Stimulated activated CD4-positive, alpha-beta T cell treated with anti-CD3 and anti-CD28 coated beads, Interleukin-4, amount 100 ng/mL, for 24 hours (primary cell): ENCODE measurements at places on chromosomes 4 and X.

DNA sequence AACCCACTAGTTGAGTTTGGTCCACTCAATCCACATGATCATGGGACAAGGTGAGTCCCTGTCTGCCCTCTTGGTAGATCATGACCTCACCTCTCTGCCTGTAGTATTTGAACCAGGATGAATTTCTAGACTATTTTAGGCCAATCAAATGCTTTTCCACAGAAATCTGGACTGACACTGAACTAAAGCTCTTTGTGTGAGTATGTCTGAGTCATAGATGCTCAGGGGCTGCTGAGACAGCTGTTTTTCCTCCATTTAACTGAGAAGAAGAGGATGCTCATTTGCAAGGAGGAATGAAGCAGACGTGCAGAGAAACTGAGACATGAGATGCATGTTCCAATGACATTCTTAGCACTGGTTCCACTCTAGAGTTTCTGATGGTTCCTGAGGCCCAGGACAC lies 77.3 kb upstream of the TMEM47 start:
- no peak for DNase-seq

DNA sequence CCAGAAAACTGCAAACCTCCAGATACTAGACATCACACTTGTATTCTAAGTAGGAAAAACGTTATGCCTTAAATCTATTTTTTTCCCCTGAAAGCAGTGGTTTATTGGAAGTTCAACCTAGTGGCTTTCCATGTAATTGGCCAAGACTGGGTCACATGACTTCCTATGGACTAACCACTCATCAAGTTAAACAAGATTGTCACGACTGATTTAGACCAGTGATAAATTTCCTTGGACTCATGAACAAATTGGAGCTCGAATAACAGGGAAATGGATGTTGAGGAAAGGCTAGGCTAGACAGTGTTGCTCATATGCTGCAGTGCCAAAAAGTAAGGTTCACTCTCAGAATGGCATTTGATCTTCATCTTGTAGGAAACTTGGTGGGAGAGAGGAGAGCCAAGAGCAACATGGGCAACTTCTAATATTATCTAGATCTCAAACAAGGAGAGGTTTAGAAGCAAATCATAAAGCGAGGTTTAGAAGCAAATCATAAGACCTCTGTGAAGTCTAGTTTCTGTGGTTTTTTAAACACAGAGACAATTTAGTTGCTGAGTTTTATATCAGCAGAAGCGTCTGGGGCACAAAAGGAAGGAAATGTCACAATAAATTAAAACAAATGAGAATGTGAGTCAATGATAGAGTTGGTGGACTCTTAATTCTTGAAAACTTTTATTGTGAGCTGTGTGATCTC lies 165.6 kb upstream of the BOD1L1 start:
- DNase-seq, result no peak

DNA sequence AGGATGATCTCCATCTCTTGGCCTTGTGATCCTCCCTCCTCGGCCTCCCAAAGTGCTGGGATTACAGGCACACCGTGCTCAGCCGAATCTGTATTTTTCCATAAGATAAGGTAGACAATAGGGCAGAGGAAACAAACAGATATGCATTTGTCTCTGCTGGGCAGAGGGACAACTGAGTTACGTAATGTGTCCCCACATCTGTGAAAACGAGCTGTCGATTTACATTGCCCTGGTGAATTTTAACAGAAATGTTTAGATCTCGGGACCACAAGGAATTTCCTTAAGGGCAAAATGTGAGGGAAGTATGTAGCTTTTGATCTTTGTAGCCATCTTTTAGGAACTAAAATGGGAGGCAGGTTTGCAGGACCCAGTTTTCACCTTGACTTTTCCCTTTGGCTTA lies 189.7 kb downstream of the TRIML1 start:
- DNase-seq, result no peak

DNA sequence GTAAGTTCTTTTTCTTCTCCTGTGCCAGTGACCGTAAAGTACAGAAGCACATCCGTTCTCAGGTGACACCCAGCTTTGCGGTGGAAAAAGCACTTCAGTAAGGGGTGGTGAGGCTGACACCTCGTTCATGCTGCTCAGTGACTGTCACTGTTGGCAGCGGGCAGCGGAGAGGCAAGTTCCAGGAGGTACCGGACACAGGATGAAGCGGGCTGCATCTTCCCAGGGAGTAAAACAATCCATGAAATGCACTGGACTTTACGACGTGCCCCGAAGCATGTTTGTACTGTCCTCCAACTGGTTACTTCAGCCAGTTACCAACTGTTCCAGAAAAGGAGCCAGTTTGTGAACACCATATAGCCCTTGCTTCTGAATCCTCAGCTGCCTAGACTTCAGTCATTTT lies 110.7 kb downstream of the ZNF827 start:
- no peak for DNase-seq
